ENCODE measurements at places on chromosomes 1 and 21.

GRCh38 chr1:46411601-46412341, 17.7 kb downstream of the FAAH start:
- no peak for DNase-seq
- no peaks in the 10 kb centered on the region for H3K36me3 ChIP-seq
- H3K27ac ChIP-seq = no peak overlapping the region

DNA sequence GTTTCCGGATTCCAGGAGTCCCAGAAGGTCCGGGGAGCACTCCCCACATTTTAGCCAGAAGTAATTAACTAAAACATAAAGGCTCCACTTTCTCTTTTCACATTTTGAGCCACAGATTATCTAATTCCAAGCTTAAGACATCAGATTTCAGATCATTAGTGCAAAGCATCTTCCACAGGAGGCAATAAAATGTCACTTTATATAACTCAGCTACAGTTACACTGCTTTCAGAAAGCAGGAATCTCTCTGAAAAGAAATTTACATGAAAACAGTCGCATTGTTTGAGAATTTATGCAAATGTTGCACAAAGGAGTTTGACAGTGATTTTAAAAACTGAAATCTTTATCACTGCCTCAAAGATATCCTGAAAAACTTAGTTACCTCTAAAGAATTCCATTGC, 99.7 kb downstream of the LMO4 start:
- H3K27ac ChIP-seq = no peak overlapping the region
- peaks cover 31% of the 10 kb centered on the region for H3K27me3 ChIP-seq

DNA sequence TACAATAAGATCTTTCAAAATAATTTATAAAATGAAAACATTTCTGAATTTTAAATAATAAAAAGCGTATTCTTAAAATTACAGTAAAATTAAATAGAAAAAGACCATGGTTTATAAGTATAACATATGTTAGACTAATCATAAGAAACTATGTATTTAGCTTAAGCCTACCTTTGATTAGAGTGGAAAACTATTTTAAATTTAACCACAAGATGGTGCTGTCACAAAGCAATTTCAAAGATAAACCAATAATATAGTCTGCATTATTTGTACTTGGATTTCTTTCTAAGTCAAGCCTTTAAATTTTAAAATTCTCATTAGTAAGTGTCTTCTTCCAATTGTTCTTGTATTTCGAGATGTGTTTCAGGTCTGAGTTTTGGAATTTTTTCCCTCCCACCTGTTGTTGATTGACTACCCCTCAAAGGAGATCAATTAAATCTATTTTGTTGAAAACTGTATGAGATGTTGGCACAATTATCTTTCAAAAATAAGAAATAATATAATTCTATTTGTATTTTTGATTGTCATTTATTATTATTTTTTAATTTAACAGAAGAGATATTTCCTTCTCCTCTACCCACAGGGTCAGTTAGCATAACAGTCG, 459.8 kb downstream of the KCNT2 start:
- DNase-seq = no peak
- no peaks in the 10 kb centered on the region for H3K27me3 ChIP-seq
- no peak overlapping the region for H3K27ac ChIP-seq
- H3K36me3 ChIP-seq = no peaks in the 10 kb centered on the region
- no peaks in the 10 kb centered on the region for H3K4me1 ChIP-seq
- no peak overlapping the region for H3K4me3 ChIP-seq

GRCh38 chr1:210132582-210132981, 100.0 kb upstream of the SERTAD4 start:
- no peak overlapping the region for H3K27ac ChIP-seq
- DNase-seq = no peak
- no peaks in the 10 kb centered on the region for H3K27me3 ChIP-seq
- H3K36me3 ChIP-seq = no peaks in the 10 kb centered on the region
- peaks cover 2% of the 10 kb centered on the region for H3K4me1 ChIP-seq
- no peak overlapping the region for H3K4me3 ChIP-seq

DNA sequence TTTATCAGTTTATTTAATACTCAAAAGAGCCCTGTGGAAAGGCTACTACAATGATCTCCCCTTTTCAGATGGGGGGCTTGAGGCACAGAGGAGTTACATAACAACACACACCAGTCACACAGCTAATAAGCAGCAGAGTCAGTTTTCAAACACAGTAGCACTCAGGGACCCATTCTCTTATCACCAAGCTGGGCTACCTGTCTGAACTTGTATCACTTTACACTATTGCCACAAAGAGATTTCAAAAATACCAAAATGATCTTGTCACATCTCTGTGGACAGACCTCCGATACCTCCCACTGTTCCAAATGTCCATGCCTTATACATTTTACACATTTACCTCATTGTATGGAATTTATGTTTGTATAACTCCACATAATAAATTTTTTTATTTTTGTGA, 134.6 kb downstream of the TPR start:
- H3K27ac ChIP-seq = no peak overlapping the region
- no peak for DNase-seq
- no peaks in the 10 kb centered on the region for H3K4me1 ChIP-seq
- peaks cover 9% of the 10 kb centered on the region for H3K27me3 ChIP-seq

DNA sequence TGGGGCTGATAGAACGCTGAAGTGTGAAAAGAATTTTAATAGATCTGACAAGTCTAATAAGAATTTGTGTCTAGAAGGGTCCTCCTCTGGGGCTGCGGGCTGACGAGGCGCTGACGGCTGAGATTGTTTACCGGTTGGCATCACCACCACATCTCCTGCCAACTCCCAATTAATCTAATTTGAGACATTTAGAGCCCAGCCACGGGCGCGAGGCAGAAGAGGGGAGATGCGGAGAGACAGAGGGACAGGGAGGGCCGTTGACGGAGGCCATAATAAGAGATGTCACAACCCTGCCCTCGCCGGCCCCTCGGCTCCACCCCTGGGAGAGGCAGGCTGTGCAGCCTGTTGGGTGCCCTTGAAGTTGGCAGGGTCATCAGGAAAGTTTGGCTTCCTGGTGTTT, 109.3 kb downstream of the PAX7 start:
- no peaks in the 10 kb centered on the region for H3K4me1 ChIP-seq
- DNase-seq = no peak
- H3K27me3 ChIP-seq = no peaks in the 10 kb centered on the region
- H3K36me3 ChIP-seq = no peaks in the 10 kb centered on the region

DNA sequence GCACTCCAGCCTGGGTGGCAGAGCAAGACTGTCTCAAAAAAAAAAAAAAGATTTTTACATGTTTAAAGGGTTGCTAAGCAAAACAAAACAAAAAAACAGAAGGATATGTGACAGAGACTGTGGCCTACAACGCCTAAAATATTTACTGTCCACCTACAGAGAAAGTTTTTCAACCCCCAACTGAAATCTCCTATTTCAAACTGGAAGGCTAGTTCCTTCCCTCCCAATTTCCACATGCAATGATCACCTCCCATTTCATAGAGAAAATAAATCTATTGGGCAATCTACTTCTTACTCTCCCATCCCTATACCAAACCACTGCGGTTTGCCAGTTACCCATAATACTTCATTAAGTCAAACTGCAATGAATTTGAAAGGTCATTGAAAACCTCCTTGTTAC, 74.2 kb downstream of the ST3GAL3 start:
- H3K4me3 ChIP-seq = no peak overlapping the region
- H3K4me1 ChIP-seq = peaks cover 13% of the 10 kb centered on the region
- peaks cover 36% of the 10 kb centered on the region for H3K36me3 ChIP-seq
- H3K27me3 ChIP-seq = no peaks in the 10 kb centered on the region
- no peak for DNase-seq

DNA sequence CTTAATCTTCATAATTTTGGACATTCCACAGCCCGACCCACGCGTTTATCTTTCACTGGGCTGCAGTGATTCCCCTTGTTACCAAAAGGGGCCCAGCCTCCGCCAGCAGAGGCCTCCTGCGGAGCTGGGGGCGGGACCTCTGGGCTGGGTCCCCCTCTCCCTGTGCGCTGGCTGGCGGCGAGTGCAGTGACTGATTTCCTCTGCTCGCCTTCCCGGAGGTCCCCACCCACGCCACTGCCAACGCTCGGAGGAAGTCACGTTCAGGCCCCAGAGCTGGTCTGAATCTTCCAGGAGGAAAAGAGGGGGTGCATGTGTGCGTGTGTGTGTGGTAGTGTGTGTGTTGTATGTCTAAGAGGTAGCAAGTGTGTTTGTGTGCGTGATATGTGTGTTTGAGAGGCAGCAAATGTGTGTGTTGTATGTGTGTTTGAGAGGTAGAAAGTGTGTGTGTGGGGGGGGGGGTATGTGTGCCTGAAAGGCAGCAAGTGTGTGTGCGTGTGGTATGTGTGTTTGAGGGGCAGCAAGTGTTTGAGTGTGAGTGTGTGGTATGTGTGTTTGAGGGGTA, 35.0 kb upstream of the JAK1 start:
- peak overlapping the region; percentile 1 for H3K27ac ChIP-seq
- peak; percentile 71 for DNase-seq
- no peaks in the 10 kb centered on the region for H3K36me3 ChIP-seq
- peaks cover 32% of the 10 kb centered on the region for H3K27me3 ChIP-seq
- peak overlapping the region; percentile 72 for H3K4me3 ChIP-seq
